Fibroblast of skin of scalp (primary cell): ENCODE measurements at places on chromosomes 1 and 21.
A peak's percentile ranks its signal among the peaks of the same experiment; 100 is the strongest.

DNA sequence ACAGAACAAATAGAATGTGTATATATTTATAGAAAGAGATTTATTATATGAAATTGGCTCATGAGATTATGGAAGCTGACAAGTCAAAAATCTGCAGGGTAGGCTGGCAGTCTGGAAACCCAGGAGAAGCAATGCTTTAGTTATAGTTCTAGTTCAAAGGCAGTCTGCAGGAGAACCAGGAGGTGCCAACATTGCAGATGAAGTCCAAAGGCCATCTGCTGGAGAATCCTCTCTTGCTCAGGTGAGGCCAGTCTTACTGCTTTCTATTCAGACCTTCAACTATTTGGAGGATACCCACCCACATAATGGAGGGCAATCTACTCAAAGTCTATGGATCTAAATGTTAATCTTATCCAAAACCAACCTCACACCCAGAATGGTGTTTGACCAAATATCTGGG lies 75.9 kb upstream of the MRPS6 start:
- DNase-seq = no peak

- DNase-seq = peak; percentile 31
Observed at GRCh38 chr1:152886758-152887409, 8.8 kb downstream of the SMCP start.

GRCh38 chr1:164842870-164843269 lies 283.9 kb downstream of the PBX1 start:
- DNase-seq = no peak

DNA sequence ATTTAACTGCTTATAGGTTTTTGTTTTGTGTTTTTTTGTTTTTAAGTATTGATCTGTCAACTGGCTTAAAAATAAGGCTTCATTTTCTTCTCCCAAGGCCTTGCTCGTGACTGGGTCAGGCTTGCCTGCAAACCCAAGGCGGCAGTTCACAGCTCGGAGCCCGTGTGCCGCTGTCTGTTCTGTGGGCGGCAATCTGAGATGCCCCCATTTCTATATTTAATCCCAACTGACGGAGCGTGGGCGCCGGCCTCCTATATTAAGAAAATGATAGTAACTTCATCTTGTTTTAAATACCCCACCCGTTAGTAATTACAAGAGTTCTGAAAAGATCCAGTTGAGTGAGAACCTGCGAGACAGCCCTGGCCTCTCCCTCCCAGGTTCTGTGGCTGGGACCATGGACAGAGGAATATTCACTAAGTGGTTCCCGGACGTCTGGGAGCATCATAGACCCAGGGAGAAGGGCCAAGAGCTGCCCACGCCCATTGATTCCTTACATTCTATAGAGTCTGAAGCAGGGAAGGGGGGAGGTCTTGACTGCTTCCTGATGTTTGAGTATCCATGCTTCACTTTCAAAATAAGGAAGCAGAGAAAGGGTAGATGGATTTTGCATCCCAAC lies 42.6 kb upstream of the GPR153 start:
- DNase-seq = peak; percentile 29

- no peak for DNase-seq
Observed at GRCh38 chr1:225847610-225848009, 34.6 kb downstream of the TMEM63A start.

DNA sequence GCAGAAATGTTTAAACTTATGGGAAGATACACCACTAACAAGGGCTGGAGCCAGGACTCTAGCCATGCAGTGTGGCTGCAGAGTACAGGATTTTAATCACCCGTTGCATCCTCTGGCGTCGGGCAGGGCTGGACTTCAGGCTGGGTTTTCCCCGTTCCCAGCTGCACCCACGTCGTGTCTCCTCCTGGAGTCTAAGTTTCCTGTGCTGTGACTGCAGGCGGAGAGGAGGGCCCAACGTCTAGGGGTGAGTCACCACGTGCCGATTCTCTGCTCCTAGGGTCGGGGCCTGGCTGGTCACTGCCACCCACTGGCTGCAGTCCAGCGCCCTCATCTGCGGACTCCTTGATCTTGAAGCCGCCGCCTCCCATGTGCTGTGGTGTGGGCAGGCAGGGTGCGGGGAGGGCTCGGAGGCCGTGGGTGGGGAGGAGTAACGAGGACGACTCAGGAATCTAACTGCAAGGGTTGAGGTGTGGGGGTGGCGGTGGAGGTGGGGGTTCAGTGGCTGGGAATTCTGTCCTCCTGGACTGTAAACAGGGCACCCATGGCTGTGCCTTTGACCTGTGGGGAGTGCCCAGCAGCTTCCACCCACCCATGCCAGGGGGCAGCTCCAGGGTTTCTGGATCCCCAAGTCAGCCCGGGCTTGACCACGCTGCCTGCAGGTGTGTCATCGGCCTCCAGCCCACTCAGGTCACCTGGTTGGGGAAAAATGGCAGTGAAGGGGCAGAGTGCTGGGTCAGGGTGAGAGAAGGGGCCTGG lies 77.8 kb downstream of the ALPL start:
- DNase-seq = peak; percentile 85

DNA sequence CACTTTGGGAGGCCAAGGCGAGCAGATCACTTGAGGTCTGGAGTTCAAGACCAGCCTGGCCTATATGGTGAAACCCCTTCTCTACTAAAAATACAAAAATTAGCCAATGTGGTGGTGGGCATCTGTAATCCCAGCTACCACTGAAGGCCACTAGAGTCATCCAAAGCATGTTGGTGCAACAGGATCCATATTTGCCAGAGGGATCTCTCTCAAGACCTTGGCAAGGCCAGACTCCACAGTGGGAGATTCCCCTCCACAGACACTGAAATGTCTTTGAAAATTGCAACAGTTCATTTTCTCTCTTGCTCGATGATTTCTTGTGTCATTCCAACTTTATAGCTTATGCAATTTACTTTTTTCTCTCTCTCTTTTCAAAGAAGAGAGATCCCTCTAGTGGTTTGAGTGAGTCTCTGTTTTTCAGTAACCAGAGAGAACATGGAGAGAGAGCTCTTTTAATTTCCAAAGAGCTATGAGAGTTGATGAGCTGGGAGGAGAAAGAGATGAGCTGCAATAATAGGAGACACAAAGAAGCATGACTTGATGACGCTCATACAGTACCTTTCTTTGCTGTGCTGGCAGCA lies 176.8 kb upstream of the USP25 start:
- peak; percentile 18 for DNase-seq

GRCh38 chr1:167629681-167630567 lies at the start of gene RCSD1:
TSS of gene RCSD1 (plus strand) at chr1:167630232. CDS start at chr1:167630424, 192 bp downstream.
- DNase-seq = no peak

DNA sequence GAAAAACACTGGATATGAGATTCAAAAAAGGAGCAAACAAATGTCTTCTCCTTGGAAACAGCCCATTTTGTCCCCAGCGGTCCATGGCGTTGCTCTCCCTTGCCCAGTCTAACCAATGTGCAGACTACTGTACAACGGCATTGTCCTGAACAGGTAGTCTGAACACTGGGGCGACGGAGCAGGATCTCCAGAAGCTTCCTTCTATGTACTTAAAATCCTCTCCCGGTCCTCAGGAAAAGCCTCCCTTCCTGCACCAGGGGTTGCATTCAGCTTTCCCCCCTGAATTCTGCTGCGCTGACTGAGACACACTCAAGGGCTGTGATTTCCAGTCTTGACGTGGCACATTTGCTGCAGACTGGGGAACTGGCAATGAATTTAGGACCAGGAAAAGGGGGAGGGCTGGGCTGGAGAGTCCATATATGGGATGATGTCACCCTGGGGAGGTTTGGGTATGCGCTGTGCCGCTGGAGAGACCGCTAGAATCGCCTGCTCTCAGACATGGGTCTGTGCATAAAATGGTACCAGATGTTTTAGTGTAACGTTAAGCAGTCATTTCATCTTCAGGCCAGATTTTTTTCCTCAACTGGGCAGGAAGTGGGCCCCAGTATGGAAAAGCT lies 275.9 kb upstream of the C1orf105 start:
- DNase-seq = peak; percentile 100

- no peak for DNase-seq
Observed at GRCh38 chr1:217139513-217139912, 416.3 kb upstream of the ESRRG start.

DNA sequence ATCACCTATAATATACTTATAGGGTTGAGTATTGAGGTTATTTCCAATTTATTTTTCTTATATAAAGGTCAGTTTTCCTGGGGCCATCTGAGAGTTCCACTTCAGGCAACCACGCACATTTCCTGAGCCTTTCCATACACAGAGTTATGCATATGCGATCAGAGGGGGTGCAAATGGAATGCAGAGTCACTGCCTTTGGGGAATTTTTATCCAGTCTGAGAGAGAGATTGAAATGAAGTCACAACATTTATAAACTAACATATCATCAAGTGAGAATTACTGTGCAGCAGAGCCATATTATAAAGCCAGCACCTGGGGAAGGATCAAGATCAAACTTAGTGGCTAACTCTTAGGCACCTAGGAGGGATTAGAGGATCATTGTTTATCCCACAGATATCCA lies 299.9 kb upstream of the PLXNA2 start:
- no peak for DNase-seq

- peak; percentile 47 for DNase-seq
Observed at GRCh38 chr1:32014199-32014947, 705 bp downstream of the KHDRBS1 start.

- peak; percentile 99 for DNase-seq
Observed at GRCh38 chr21:27570306-27570868, 603.5 kb upstream of the ADAMTS5 start.

DNA sequence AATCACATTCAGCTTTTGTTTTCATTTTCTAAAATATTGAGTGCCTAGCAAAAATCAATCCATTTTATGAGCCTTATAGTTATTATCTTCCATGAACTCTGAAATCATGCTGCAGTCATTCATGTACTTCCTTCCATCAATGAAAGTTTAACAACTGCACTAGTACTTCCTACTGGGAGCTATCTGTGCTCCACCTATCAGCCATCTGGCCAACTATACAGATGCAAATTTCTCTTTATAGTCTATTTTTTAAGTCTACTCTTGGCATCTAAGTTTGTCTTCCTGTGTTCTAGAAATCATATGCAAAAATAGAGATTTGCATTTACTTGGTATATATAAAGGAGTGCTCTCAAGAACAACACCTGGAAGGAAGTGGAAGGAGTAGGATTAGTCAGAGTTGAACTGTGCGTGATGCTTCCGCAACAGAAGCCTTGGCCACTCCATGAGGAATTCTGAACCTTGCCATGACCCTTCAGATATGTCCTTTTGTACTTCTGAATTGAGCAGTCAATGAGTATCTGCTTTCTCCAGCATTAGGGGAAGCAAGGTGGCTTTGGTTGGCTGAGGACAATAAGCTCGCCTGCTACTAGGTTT lies 403.2 kb upstream of the ADAMTS5 start:
- DNase-seq = no peak

GRCh38 chr1:66729119-66729518 lies 23.1 kb upstream of the DYNLT5 start:
- DNase-seq = no peak
